Tongue (tissue), 3 donors: ENCODE measurements at places on chromosomes 3 and 15.
A peak's percentile ranks its signal among the peaks of the same experiment; 100 is the strongest.

DNA sequence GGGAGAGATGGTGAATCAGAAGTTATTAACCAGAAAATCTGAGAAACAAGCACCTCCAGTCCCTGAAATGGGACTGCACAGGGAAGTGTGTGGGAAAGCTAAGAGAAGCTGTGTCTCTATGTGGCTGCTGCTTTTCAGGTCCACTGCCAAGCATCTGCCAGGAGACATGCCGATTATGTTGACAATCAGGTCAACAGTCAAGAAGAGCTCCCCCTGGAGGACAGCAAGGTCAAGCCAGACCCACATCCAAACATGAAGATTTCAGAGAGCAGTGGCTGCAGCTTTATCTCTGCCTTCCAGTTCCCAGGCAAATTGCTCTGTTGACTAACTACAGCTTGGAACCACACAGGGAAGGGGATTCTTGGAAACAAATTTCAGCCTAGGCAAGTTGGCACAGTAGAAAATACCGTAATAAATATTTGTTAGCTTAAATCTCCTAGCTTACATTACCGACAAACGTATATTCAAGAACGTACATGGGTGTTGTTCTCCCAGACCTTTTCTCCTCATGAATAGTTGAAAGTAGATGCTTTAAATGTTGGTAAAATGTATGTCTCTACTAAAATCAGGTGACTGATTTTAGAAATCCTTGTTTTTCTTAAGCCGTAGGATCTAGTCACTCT lies 394.5 kb upstream of the RARB start:
- DNase-seq: peak; percentile 74

DNA sequence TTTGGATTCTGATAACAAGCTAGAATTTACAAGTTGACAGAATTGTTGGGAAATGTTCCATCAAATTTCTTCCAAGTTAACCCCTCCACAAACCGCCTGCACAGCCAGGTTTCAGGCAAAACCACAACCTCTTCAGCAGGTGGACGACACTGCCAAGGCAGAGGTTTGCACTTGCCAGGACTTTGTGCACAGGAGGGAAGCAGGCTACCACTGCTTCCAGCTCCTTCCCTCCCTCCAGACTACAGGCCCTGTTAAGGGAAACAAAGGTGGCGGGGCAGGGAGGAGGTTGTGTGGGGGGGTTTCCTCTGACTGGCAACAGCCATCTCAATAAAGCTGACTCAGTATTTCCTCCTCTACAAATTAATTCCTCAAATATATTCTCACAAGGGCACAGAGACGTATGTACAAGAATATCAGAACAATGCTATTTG lies 42.2 kb downstream of the TBC1D2B start:
- no peak for DNase-seq

DNA sequence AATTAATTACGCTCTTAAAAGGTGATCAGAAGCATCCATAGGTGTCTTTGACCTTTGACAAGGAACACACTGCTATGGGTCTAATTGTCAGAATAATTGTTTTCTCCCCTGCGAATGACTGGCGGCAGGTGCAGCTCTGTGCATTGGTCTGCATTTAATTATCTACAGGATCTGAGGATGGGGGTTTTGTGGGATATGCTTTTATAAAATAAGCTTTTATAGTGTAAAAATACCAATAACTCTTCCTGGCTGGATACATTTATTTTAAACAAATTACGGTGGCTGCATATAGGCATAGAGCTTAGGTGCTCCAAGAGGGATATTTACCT lies 201.6 kb upstream of the RGMA start:
- DNase-seq: no peak

DNA sequence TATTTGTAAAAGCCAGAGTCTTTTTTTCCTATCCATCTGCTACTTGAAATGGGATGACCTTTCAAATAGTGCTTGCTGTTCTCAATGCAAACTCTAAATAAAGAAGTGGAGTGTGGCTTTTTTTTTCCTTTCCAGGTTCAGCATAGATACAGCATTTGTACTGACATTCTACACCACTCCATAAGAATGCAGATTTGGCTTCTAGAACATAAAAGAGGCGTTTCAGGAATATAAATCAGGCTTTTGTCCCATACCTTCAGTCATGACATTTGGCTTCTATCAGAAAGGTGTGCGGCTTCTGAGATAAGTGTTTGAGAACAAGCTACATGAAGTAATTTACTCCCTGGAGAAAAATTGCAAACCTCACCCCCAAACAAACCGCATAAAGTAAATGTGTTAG lies 553.1 kb downstream of the FHIT start:
- no peak for DNase-seq

GRCh38 chr15:51844747-51845426 lies 15.4 kb downstream of the TMOD3 start:
- DNase-seq: no peak
